Body of pancreas (tissue), 4 donors: ENCODE measurements at places on chromosomes 4 and X.

DNA sequence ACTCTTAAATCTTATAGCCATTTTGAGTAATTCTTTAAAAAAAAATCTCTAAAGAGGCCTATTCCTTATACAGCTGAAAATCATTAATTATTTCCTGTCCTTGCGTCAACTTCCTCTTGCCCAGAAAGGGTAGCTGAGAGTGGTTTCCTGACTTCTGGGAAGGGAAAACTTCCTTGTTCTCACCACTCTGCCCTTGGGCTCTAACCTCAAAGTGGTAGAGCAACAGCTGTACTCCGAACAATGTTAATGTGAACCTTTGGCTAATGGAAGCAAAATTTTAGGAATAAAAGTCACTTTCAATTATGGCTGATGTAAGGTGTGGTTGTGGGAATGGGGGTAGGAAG lies 15.3 kb downstream of the KLHL2 start:
- DNase-seq = no peak

DNA sequence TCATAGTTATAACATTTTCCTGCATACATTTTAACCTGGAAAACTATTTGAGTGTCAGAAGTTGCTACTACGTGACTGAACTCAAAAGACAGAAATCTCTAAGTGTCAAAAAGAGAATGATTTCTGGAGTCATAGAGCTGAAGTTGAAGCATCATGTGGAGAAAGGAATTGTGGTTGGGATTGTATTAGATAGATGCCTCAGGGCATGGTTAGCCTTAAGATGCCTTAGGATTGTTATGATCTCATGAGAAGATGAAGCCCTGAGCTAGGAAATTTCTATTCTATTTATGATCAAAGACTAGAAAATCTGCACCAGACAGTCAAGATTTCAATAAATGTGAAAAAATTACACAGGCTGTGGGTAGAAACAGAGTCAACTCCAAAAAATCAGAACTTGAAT lies 20.2 kb downstream of the EPGN start:
- DNase-seq = no peak

DNA sequence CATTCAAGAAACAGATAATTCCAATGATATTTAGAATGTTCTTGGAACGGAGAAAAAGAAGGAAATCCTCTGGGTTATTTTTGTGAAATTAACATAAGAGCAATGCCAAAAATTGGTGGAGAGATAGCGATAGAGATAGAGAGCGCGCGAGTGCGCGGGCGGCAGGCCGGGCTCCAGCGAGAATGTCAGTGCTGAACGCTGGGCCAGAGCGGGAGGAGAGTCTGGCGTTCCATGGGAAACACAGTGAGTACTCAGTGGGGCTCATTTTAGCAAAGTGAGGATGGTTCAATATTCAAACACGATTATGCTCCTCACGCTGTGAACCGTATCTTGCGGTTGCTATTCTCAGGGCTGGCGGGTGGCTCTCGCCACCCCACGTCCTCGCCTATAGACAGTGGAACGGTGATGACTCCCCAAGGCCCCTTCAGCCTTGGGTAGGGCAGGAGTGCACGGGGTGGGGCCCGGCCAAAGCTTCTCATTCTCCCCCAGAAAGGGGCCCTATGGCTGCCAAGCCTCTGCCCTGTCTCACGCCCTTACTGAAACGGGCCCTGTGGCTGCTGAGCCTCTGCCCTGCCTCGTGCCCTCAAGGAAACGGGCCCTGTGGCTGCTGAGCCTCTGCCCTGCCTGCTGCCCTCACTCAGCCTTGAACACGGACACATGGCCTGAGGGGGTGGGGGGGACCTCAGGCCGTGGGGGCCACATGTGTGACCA lies 16.9 kb downstream of the CPLX1 start:
- no peak for DNase-seq

DNA sequence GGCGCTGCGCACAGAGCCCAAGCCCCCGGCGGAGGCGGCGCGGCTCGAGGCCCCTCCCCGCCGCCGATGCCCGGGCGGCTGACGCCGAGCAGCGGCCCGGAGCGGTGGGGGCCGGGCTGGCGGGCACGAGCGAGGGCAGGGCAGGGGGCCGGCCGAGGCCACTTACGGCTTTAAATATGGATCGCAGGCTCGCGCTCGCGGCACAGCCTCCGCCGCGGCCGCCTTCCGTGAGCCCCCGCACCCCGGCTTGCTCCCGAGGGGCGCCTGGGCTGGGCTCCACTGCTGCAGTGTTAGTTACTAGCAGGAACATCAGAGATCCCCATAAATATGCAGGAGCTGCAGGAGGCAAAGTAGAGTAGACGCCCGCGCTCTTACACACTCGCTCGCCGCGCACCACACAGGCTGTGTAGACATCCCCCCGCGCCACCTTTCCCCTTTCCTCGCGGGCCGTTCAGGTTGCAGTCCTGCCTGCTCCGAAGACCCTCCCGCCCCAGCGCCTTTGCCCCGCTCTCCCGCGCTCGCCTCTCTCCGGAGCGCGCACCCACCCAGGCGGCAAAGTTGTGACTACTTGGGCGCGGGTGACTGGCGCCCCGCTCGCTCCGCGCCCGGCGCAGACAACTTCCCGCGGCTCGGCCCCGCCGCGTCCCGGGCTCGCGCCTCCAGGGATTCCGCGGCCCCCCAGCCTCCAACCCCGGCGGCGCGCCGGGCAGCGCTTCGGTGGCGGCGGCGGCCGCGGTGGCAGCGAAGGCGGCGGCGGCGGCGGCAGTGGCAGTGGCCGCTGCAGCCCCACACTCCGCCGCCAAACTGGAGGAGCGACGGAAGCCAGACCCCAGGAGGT lies 152.0 kb upstream of the SLC4A4 start:
- DNase-seq = peak; percentile 79

DNA sequence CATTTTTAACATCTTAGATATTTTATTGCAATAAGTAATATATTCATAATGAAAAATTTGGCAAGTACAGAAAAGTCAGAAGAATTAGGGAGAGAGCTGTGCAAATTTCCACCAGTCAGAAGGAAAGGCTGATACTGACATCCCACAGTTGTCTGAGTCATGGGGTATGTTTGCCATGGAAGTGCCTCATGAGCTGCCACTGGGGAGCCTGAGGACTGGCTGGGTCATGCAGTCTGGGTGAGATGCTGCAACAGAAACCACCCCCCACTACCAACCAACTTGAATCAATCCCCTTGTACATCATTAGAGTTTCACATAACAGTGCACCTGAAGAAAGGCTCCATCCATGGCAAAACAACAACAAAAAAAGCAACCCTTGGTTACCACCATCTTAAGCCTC lies 45.2 kb upstream of the ENPP6 start:
- DNase-seq = no peak

DNA sequence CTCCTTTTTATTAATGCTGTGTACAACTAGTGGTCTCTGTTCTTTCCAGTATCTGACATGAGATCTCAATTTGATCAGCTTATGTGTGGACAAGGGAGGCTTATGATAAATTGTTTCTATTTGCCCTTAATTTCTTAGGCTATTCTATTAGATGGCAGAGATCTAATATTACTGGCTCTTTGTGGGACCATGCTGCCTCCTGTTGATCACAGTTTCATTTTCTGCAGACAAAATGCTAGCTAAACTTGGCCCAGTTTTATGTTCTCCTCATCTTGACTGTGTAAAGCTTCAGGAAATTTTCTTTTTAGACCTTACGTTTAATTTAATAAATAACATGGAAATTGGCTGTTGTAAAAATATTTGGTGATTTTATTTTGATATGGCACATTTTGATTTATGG lies 627.1 kb upstream of the AADAT start:
- DNase-seq = no peak

DNA sequence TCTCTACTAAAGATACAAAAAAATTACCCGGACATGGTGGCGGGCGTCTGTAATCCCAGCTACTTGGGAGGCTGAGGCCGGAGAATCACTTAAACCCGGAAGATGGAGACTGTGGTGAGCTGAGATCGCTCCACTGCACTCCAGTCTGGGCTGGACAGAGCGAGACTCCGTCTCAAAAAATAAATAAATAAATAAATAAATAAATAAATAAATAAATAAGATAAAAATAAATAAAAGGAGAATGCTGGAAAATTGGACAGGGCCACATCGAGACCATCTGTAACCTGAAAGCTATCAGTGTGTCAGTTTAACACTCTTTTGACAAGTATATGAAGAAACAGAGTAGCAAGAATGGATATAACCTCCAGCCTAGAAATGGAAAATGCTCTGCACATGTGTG lies 15.7 kb upstream of the FAT1 start:
- DNase-seq = no peak

GRCh38 chrX:42975906-42976305 lies 197.9 kb upstream of the PPP1R2C start:
- DNase-seq = no peak

- no peak for DNase-seq
These were observed 1.8 kb downstream of the FGFR3 start for GRCh38 chr4:1794809-1795298.

DNA sequence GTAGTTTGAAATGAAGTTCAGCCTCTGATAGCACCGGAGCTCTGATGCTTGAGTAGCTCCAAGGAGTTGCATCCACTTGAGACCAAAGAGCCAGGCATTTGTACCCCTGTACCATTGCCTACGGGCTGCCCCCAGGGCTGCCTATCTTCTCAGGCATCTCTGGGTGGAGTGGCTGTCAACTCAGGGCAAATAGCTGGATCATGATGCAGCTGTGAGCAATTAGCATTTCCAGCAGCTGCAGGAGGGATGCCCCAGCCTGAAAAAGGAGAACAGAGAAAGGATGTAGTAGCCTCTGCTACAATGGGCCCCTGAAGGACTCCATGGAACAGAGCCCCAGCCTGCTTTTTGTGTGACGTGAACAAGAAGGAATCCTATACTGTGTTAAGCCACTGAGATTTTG lies 492.6 kb downstream of the BCOR start:
- DNase-seq = no peak

DNA sequence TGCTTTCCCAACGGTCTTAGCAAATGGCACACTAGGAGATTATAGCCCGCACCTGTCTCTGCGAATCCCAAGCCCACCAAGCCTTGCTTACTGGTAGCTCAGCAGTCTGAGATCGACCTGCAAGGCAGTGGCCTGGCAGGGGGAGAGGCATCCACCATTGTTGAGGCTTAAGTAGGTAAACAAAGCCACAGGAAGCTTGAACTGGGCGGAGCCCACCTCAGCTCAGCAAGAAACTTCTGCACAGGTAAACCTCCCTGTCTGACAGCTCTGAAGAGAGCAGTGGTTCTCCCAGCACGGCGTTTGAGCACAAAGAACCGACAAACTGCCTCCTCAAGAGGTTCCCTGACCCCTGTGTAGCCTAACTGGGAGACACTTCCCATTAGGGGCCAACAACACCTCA lies 42.8 kb downstream of the BRWD3 start:
- DNase-seq = no peak

GRCh38 chrX:586351-586750 lies 44.2 kb upstream of the SHOX start:
- DNase-seq = no peak

- DNase-seq = peak; percentile 69
These were observed 18.3 kb downstream of the SPON2 start for GRCh38 chr4:1154126-1154522.

GRCh38 chrX:41373989-41374606 lies 40.1 kb downstream of the DDX3X start:
- no peak for DNase-seq

DNA sequence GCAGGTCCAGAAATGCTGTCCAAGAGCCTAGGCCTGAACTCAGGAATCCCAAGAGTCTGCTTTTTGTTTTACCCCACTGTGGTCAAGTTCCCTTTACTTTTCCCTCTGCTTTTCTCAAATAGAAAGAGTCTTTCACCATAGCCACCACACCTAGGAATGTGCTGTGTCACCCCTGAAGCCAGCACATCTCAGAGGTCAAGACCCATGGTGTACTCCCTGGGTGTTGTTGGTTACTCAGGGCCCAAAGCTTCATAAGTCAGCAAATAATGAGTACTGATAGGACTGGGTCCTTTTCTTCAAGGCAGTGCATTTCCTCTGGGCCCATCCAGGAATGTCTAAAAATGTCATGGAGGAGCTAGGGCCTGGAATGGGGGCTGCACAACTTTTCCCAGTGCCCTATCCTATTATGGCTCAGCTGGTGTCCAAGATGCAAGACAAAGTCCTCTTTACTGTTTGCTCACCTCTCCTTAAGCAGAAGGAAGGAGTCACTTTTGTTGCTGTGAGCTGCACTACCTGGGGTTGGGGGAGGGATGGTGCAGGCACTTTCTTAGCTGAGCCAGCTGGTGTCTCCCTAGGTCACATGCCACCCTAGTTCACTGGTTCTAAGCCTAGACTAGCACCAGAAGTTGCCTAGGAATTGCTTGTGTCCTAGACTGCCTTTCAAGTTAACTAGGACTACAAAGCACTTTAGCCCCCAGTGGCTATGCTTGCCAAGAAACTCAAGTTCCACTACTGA lies 62.4 kb upstream of the RXFP1 start:
- DNase-seq = no peak

GRCh38 chr4:96455045-96455720 lies 615.3 kb downstream of the PDHA2 start:
- no peak for DNase-seq

- DNase-seq = no peak
These were observed 146.5 kb downstream of the AFAP1 start for GRCh38 chr4:7793186-7793585.

GRCh38 chrX:2696698-2697215 lies 5.7 kb downstream of the CD99 start:
- no peak for DNase-seq

DNA sequence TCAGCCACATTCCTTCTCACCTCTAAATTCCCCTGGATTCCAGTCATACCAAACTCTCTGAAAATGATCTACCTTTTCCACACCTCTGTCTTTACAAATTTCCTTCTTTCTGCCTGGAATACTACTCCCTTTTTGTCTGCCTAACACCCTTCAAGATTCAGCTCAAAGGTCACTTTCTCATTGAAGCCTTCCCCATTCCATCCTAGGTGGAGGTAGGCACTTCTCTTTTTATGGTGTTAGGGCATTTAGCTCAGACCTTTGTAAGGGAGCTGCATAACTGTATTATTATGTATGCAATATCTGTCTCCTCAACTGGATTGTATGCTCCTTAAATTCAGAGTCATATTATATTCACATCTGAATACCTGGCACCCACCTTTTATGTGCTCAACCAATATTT lies 137.7 kb downstream of the RCHY1 start:
- DNase-seq = no peak

DNA sequence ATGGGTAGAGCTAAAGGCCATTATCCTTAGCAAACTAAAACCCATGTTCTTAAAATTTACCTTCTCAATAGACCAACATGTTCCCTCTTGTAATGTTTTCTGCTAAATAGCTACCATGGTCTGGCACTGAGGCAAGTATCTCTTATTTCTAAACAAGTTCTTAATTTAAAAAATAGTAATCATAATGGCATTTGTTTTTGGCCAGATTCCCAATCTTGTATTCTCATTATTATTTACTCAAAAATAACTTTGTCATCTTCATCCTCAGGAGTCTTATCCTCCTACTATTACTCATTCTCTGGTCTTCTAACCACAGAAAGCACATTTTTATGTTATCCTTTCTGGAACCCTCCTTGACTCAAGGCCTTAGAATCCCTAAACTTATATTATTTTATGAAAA lies 931.2 kb downstream of the CCSER1 start:
- DNase-seq = no peak

- DNase-seq = no peak
These were observed 213.4 kb upstream of the ARSJ start for GRCh38 chr4:114192854-114193253.
